ENCODE measurements at places on chromosomes 1 and 21.

DNA sequence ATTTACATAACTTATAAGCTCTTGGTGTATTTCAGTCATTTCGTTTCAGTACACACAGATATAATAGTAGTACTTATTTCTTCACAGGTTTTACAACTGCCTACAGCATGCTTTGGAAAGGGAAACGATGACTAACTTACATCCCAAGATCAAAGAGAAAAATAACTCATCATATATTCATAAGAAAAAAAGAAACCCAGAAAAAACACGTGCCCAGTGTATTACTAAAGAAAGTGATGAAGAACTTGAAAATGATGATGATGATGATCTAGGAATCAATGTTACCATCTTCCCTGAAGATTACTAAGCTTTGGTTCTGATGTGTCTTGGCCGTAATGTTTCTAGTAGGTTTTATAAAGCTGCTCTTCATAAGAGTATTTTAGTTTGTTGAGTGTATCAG is 30.9 kb downstream of the TYW3 start:
- no peak for DNase-seq

DNA sequence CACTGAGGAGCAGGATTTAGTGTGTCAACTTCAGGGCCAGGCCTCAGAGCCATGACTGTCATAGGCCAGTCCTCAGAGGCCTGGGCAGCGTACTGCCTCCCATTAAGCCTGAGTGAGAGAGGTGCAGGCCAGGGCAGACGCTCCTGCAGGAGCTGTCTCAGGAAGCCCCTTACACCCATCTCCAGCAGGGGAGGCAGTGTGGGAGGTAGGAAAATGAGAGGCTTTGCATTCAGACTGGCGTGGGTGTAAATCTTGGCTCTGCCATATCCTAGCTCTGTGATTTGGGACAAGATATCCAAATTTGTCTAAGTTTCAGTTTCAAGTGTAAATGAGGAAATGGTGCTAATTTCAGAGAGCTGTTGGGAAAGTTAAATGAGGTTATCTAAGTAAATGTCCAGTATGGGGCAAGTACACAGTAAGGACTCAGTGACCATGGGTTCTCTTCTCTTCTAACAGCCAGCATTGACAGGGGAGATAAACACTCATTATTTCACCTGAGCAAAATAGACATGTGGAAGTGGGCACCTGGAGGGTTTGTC is 184.1 kb downstream of the ZSCAN20 start:
- DNase-seq, result no peak

GRCh38 chr1:153774780-153775457 is at the start of gene SLC27A3:
TSS of gene SLC27A3 (plus strand) at chr1:153775407. CDS start at chr1:153775498, 91 bp downstream.
- peak; percentile 64 for DNase-seq

DNA sequence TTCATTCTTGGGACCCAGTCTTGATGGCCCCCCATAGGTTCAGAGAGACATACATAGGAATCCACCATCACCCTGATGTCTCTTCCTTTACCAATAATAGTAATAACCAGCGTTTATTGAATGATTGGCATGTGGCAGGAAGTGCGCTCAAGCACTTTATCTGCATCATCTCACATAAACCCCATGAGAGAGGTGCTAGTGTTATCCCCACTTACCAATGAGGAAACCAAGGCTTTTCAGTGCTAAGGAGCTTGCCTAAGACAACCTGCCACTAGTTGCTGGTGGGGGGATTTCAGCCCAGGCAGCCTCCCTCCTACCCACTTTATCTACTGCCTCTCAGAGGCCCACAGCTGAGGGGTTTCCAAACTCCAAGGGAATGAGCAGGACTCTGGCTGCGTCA is 7.7 kb downstream of the LGR6 start:
- DNase-seq, result no peak
